RWPE2 (cell line): ENCODE measurements at places on chromosomes 4 and X.

- H3K27ac ChIP-seq = no peak overlapping the region
- no peak overlapping the region for H3K4me3 ChIP-seq
- no peaks in the 10 kb centered on the region for H3K4me1 ChIP-seq
- H3K36me3 ChIP-seq = no peaks in the 10 kb centered on the region
- DNase-seq = no peak
These were observed 658.6 kb upstream of the ATOH1 start for GRCh38 chr4:93169966-93170365.

GRCh38 chr4:140047017-140047640, 106.9 kb downstream of the MAML3 start:
- peaks cover 10% of the 10 kb centered on the region for H3K4me1 ChIP-seq
- DNase-seq = no peak
- H3K27ac ChIP-seq = no peak overlapping the region
- H3K27me3 ChIP-seq = no peaks in the 10 kb centered on the region

DNA sequence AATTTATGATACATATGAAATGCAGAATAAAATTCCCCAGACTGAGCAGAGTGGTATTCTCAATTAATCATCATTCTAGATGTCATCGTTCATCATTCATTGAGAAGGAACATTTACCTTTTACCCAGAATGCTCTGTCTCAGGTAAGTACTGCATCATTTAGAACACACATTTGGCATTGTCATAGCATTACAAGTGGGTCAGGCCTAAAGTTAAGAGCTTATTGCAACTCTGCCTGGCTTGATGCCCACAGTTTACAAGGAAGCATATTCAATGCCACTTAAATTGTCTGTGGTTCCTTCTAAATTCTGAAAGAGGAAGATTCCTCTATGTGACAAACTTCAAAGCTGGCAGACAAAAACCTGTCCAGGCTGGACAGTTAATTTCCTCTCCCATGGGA, 87.3 kb downstream of the CAMK2D start:
- no peak for DNase-seq
- H3K27me3 ChIP-seq = no peaks in the 10 kb centered on the region
- H3K27ac ChIP-seq = no peak overlapping the region
- no peak overlapping the region for H3K4me3 ChIP-seq
- peaks cover 5% of the 10 kb centered on the region for H3K4me1 ChIP-seq
- H3K36me3 ChIP-seq = no peaks in the 10 kb centered on the region

DNA sequence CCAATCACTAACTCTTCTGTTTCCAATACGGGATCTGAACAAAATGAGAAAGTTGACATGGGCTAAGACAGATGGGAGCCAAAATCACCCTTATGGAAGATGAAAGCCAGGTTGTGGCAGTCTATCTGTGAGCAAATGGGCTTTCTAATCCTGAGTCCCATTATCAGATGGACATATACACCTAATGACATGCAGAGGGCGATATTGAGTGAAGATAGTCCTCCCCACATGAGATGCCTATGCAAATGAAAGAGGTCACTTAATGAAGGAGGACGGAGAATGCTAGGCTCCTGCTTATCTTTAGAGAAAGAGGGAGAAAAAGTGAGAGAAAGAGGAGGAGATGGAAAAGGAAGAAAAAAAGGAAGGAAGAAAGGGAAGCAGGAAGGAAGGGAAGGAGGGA, 547.5 kb downstream of the NLGN4X start:
- H3K27ac ChIP-seq = no peak overlapping the region
- H3K4me1 ChIP-seq = no peaks in the 10 kb centered on the region
- H3K27me3 ChIP-seq = no peaks in the 10 kb centered on the region
- no peak for DNase-seq
- no peaks in the 10 kb centered on the region for H3K36me3 ChIP-seq

DNA sequence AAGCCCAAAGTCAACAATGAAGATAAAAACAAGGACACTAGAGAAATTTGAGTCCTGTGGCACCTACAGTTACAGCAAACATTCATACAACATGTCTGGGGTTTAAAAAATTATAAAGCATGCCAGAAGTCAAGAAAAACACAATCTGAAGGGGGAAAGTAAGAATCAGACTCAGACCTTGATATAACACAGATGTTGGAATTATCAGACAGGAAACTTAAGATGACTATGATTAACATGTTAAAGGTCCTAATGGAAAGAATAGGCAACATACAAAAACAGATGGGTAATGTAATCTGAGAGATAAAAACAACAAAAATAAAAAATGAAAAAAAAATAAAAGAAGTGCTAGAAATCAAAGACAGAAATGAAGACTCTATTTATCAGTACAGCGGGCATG, 446.5 kb downstream of the SPRY1 start:
- no peak overlapping the region for H3K27ac ChIP-seq
- H3K36me3 ChIP-seq = no peaks in the 10 kb centered on the region
- no peaks in the 10 kb centered on the region for H3K4me1 ChIP-seq

- no peaks in the 10 kb centered on the region for H3K36me3 ChIP-seq
- no peaks in the 10 kb centered on the region for H3K27me3 ChIP-seq
- no peak overlapping the region for H3K4me3 ChIP-seq
- no peak for DNase-seq
- no peaks in the 10 kb centered on the region for H3K4me1 ChIP-seq
- H3K27ac ChIP-seq = no peak overlapping the region
These were observed 94.6 kb upstream of the RPS6KA3 start for GRCh38 chrX:20361081-20361889.

DNA sequence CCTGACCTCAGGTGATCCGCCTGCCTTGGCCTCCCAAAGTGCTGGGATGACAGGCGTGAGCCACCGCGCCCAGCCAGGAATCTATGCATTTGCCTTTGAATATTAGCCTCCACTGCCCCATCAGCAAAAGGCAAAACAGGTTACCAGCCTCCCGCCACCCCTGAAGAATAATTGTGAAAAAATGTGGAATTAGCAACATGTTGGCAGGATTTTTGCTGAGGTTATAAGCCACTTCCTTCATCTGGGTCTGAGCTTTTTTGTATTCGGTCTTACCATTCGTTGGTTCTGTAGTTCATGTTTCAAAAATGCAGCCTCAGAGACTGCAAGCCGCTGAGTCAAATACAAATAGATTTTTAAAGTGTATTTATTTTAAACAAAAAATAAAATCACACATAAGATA, 44.2 kb upstream of the SHOX start:
- no peaks in the 10 kb centered on the region for H3K36me3 ChIP-seq
- no peaks in the 10 kb centered on the region for H3K4me1 ChIP-seq
- H3K27me3 ChIP-seq = no peaks in the 10 kb centered on the region
- DNase-seq = no peak
- no peak overlapping the region for H3K27ac ChIP-seq

- H3K36me3 ChIP-seq = no peaks in the 10 kb centered on the region
- no peaks in the 10 kb centered on the region for H3K4me1 ChIP-seq
- no peak overlapping the region for H3K27ac ChIP-seq
- no peaks in the 10 kb centered on the region for H3K27me3 ChIP-seq
These were observed 8.4 kb upstream of the LDOC1 start for GRCh38 chrX:141185366-141185765.

DNA sequence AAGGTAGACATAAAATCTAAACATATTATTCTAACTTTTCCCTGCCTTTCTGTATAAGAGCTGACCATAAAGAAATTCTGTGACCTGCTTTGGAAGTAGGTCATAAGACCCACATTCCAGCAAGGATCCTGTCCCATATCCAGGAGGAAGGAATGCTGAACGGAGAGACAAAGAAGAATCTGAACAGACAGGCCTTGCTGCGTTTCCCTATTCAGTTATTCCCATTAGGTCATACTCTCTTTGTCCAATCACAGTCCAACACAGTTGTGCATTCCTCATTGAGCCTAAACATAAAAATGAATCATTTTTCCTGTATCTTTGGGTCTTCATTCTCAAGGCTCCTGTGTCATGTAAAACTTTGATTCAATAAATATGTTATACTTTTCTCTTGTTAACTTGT, 287.6 kb upstream of the TAPT1 start:
- no peak overlapping the region for H3K27ac ChIP-seq
- no peaks in the 10 kb centered on the region for H3K4me1 ChIP-seq
- no peaks in the 10 kb centered on the region for H3K27me3 ChIP-seq

DNA sequence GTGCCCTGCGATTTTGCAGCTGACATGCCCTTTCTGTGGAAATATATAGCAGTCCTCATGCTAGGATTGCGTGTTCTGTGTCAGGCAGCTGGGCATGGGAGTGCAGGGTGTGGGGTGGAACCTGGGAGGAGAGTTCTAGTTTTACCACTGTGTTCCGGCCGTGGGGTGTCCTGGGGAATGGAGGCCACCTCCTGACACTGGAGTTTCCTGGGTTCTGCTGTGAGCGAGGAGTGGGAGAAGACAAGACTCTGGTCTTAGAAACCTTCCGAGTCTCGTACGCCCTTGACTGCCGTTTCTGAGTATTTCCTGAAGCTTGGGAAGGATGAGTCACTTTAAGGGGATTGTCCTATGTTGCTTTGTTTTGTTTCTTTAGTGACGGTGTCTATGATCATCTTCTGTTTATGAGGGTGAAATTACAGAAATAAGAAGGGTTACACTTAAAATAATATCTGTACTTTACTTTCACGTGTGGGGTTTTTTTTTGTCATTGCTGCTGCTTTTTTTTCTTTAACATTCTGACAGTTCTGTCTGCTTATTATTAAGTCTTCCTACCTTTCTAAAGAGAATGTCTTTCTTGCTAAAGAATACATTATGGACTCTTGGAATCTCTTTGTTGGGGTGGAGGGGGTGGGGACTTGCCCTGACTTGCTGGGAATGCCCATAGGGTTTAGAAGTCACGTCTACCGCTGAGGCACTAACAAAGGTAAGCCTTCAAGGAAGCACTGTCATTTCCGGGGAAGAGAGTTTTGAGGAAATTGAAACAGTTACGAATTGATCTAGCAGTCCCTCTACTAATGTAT, 19.1 kb downstream of the CD99 start:
- H3K4me3 ChIP-seq = peak overlapping the region; percentile 28
- H3K27ac ChIP-seq = peak overlapping the region; percentile 99
- peak; percentile 94 for DNase-seq
- peaks cover 52% of the 10 kb centered on the region for H3K4me1 ChIP-seq

- no peak overlapping the region for H3K4me3 ChIP-seq
- no peak overlapping the region for H3K27ac ChIP-seq
- DNase-seq = no peak
- no peaks in the 10 kb centered on the region for H3K4me1 ChIP-seq
- H3K36me3 ChIP-seq = no peaks in the 10 kb centered on the region
- H3K27me3 ChIP-seq = no peaks in the 10 kb centered on the region
These were observed 42.4 kb downstream of the MEPE start for GRCh38 chr4:87875191-87875590.

DNA sequence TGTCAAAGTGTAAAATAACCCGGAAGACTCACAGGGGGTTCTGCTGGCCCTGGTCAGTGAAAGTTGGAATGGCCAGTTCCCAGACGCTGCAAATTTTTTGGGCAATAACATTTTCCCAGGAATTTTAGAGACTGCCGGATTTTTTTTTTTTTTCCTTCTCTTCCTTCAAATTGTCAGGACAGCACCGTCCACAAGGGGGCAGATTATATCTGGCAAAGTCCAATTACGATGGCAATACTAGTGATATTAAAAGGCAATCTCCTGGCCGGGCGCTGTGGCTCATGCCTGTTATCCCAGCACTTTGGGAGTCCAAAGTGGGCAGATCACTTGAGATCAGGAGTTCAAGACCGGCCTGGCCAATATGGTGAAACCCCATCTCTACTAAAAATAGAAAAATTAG, 20.5 kb downstream of the SLC25A5 start:
- peaks cover 5% of the 10 kb centered on the region for H3K4me1 ChIP-seq
- no peak overlapping the region for H3K27ac ChIP-seq
- H3K36me3 ChIP-seq = no peaks in the 10 kb centered on the region
- DNase-seq = no peak
- no peak overlapping the region for H3K4me3 ChIP-seq

- H3K27me3 ChIP-seq = no peaks in the 10 kb centered on the region
- H3K27ac ChIP-seq = no peak overlapping the region
- no peaks in the 10 kb centered on the region for H3K4me1 ChIP-seq
- DNase-seq = no peak
These were observed 74.7 kb downstream of the UGT8 start for GRCh38 chr4:114673306-114673705.

- H3K4me1 ChIP-seq = no peaks in the 10 kb centered on the region
- no peaks in the 10 kb centered on the region for H3K36me3 ChIP-seq
- H3K27ac ChIP-seq = no peak overlapping the region
- no peak overlapping the region for H3K4me3 ChIP-seq
- DNase-seq = no peak
- no peaks in the 10 kb centered on the region for H3K27me3 ChIP-seq
These were observed 13.6 kb upstream of the C4orf50 start for GRCh38 chr4:6031846-6032245.

GRCh38 chr4:119207051-119207450, 5.5 kb upstream of the USP53 start:
- no peaks in the 10 kb centered on the region for H3K27me3 ChIP-seq
- H3K4me3 ChIP-seq = no peak overlapping the region
- DNase-seq = no peak
- peaks cover 26% of the 10 kb centered on the region for H3K4me1 ChIP-seq

GRCh38 chr4:74534121-74534520, 89.2 kb downstream of the AREG start:
- no peak overlapping the region for H3K4me3 ChIP-seq
- H3K4me1 ChIP-seq = peaks cover 22% of the 10 kb centered on the region
- no peaks in the 10 kb centered on the region for H3K27me3 ChIP-seq
- no peak for DNase-seq
- H3K36me3 ChIP-seq = no peaks in the 10 kb centered on the region

DNA sequence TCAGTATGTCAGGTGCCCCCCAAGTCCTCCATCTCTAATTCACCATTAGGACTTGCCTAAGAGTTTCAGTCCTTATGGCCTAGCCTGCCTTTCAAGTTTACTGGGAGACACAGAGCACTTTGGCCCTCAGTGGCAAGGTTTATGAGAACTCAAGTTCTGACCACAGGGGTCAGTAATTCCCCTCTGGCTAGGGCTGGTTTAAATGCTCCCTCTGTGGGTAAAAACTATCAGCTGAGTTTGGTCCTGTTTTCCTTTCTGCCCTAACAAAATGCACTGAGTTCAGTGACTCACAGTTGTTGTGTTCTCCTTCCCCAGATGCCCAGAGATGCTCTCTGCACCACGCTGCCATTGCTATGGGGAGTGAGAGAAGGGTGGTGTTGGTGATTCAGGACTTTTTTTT, 163.2 kb downstream of the RELL1 start:
- H3K27ac ChIP-seq = no peak overlapping the region
- H3K4me3 ChIP-seq = no peak overlapping the region
- H3K4me1 ChIP-seq = peaks cover 2% of the 10 kb centered on the region
- DNase-seq = no peak

GRCh38 chrX:136766785-136767103, 14.0 kb downstream of the ARHGEF6 start:
- no peak for DNase-seq
- H3K4me3 ChIP-seq = peak overlapping the region; percentile 27
- H3K27me3 ChIP-seq = peaks cover 12% of the 10 kb centered on the region
- no peaks in the 10 kb centered on the region for H3K4me1 ChIP-seq
- H3K27ac ChIP-seq = no peak overlapping the region

DNA sequence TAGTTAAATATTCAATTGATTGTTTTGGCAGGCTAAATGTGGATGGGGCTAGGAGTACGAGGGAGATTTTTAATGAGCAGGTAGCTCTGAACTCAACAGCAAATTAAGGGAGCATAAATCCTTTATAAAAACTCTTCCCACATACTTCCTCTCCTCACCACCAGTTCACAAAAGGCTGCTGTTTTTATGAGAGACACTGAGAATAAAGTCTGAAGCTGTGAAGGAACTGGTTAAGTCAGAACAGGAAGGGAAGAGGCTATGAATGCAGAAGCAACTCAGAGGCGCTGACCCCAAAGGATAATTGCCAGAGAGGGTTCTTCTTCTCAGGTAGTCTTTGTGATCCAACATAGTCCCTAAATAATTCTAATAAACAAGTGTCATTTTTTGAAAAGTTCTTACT, 406.1 kb downstream of the GPM6A start:
- no peaks in the 10 kb centered on the region for H3K4me1 ChIP-seq
- no peak overlapping the region for H3K27ac ChIP-seq
- no peaks in the 10 kb centered on the region for H3K27me3 ChIP-seq
- no peak for DNase-seq
- H3K4me3 ChIP-seq = no peak overlapping the region
- no peaks in the 10 kb centered on the region for H3K36me3 ChIP-seq
